ENCODE measurements at places on chromosomes 4 and X. TPM values are rescaled to one million over a fixed set of nuclear protein-coding genes. Genes with fewer than 3 reads are reported as not detected.

The ATOH1 gene
- not detected for total RNA-seq

The CHRDL1 gene
- total RNA-seq = 0.89 TPM

The XKRX gene
- total RNA-seq = not detected

The P2RY4 gene
- total RNA-seq = not detected

The LGI2 gene
- not detected for total RNA-seq

The GRXCR1 gene
- not detected for total RNA-seq

The PPBP gene
- not detected for total RNA-seq

The CRMP1 gene
- not detected for total RNA-seq

The PAGE2 gene
- not detected for total RNA-seq

The FATE1 gene
- not detected for total RNA-seq

The COL4A6 gene
- under 0.01 TPM for total RNA-seq

The PRSS48 gene
- not detected for total RNA-seq

The SPATA4 gene
- not detected for total RNA-seq

The DMD gene
- total RNA-seq = 8.9 TPM

The NDUFC1 gene
- total RNA-seq = 68.5 TPM

The MAGEE2 gene
- not detected for total RNA-seq

The CCNA2 gene
- 318 TPM for total RNA-seq

The MAP9 gene
- 3.1 TPM for total RNA-seq

The TKTL2 gene
- not detected for total RNA-seq

The MAOB gene
- total RNA-seq = not detected

The XPNPEP2 gene
- total RNA-seq = not detected

The CXCL3 gene
- 0.34 TPM for total RNA-seq

The REELD1 gene
- total RNA-seq = 0.05 TPM

The SOX3 gene
- total RNA-seq = not detected

The IL2RG gene
- total RNA-seq = not detected

The YY2 gene
- 1.7 TPM for total RNA-seq

The RTL5 gene
- total RNA-seq = 1.8 TPM

The CEP135 gene
- total RNA-seq = 14.0 TPM
